ENCODE measurements at places on chromosomes 6 and 20. TPM values are rescaled to one million over a fixed set of nuclear protein-coding genes. Genes with fewer than 3 reads are reported as not detected.

MAN1A1 gene
- total RNA-seq = 15.4 TPM

SNAP91 gene
- total RNA-seq = not detected

APOBEC2 gene
- 7.0 TPM for total RNA-seq

DNA sequence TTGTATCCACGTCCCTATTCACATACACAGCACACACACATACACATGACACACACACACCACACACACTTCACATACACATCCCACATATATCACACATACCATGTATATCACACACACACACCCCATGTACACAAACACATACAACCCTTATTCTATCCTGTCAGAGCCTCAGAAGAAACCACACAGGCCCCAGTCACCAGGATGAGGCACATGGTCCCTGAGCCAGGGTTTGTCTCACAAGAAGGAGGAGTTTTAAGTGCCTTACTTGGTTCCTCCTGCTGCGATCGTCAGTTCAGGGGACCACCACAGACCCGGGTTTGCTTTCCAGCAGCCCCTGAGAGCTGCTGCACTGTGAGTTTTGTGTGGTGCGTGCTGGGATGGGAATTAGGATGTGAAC is 23.6 kb downstream of the BFSP1 start:
- H3K4me3 ChIP-seq = no peak overlapping the region
- DNase-seq = no peak
- H3K4me1 ChIP-seq = no peaks in the 10 kb centered on the region
- H3K27me3 ChIP-seq = peaks cover 11% of the 10 kb centered on the region

ARMH2 gene
- not detected for total RNA-seq

- peaks cover 19% of the 10 kb centered on the region for H3K4me1 ChIP-seq
- DNase-seq = peak; percentile 34
- H3K27me3 ChIP-seq = no peaks in the 10 kb centered on the region
- H3K27ac ChIP-seq = no peak overlapping the region
Measured at GRCh38 chr6:20875369-20875963, 341.2 kb downstream of the CDKAL1 start.

GRCh38 chr6:113732384-113732966 is 124.7 kb upstream of the MARCKS start:
- peaks cover 9% of the 10 kb centered on the region for H3K4me1 ChIP-seq
- H3K4me3 ChIP-seq = peak overlapping the region; percentile 38
- H3K27ac ChIP-seq = peak overlapping the region; percentile 79
- no peaks in the 10 kb centered on the region for H3K27me3 ChIP-seq
- peak; percentile 95 for DNase-seq

DNA sequence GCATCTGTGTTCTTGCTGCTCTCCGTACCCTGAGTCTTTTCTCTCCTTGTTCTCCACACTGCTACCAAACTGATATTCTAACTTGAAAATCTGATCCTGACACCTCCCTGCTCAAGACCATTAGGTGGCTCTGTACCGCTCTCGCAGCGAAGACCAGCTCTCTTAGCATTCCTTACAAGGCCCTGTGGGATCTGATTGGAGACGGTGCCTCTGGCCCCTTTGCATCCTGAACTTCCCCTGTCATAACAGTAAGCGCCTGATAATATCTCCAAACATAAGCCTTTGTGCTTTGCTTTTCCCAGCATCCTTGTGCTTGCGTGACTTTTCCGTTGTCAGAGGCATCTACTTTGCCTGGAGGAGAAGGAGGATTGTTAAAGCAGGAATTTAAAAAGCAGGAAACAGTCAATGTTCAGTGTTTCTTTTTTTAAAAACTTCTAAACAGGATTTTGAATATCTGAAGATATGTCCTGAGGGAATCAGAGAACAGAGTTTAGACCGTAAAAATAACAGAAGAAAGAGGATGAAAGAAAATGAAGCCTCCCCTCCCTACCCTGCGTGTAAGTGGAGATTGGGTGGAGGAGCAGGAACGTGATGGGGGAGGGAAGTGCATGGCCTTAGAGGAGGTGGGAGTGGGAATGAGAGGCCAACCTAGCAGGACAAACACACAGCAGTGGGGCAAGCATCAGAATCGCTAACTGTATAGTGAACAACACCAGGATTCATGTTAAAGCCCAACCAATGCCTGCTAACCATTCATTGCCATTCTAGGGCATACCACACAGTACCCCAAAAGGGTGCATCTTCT is 89.2 kb upstream of the STMND1 start:
- H3K4me1 ChIP-seq = no peaks in the 10 kb centered on the region
- H3K27ac ChIP-seq = no peak overlapping the region
- H3K27me3 ChIP-seq = no peaks in the 10 kb centered on the region
- H3K36me3 ChIP-seq = no peaks in the 10 kb centered on the region
- H3K4me3 ChIP-seq = no peak overlapping the region
- DNase-seq = peak; percentile 7

KIAA1586 gene
- total RNA-seq = 25.0 TPM

- no peaks in the 10 kb centered on the region for H3K36me3 ChIP-seq
- peak overlapping the region; percentile 58 for H3K4me3 ChIP-seq
- H3K4me1 ChIP-seq = peaks cover 7% of the 10 kb centered on the region
- H3K27me3 ChIP-seq = no peaks in the 10 kb centered on the region
Measured at GRCh38 chr20:63895952-63896263, 982 bp downstream of the DNAJC5 start.

PRKN gene
- not detected for total RNA-seq

GRCh38 chr6:3946778-3947177 is 97.6 kb downstream of the FAM50B start:
- H3K4me3 ChIP-seq = no peak overlapping the region
- no peak overlapping the region for H3K27ac ChIP-seq
- H3K4me1 ChIP-seq = no peaks in the 10 kb centered on the region
- H3K27me3 ChIP-seq = no peaks in the 10 kb centered on the region
- DNase-seq = no peak

All from SJCRH30 (cell line).